ENCODE measurements at places on chromosomes 1 and 21.

DNA sequence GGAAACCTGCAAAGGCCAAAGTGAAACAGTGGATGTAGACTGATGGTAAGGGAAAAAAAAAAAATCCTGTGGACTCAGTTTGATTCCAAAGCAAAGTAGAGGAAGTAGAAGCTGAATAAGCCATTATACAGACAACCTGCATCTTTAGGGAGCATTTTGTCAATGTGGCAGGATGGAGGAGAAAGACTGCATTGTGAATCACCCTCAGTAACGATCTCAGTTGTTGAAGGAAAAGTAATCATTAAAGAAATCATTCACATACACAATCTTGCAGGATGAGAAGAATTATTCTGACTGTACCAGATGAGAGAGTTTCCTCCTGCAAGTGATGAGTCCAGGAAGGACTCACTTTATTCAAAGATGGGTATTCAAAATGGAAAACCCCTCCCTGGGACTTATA, 45.1 kb upstream of the TRIM67 start:
- DNase-seq, result no peak

DNA sequence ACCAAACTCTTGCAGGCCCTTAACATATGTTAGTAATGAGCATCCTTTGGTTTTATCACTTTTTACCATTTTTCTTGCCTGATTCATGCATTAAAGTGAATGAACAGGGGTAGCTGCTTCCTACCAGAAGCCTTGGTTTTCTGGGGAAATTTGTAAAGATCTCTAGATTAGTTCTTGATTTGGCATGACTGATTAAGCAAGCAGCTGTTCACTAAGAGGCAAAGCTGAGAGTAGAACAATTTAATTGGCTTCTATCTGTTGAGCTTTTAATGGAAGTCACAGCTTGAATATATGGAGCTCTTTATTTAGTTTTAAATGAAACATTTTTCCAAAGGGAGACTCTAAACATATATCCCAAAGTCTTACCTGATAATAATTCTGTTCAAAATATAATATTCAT, 23.6 kb downstream of the TLCD4 start:
- no peak for DNase-seq

DNA sequence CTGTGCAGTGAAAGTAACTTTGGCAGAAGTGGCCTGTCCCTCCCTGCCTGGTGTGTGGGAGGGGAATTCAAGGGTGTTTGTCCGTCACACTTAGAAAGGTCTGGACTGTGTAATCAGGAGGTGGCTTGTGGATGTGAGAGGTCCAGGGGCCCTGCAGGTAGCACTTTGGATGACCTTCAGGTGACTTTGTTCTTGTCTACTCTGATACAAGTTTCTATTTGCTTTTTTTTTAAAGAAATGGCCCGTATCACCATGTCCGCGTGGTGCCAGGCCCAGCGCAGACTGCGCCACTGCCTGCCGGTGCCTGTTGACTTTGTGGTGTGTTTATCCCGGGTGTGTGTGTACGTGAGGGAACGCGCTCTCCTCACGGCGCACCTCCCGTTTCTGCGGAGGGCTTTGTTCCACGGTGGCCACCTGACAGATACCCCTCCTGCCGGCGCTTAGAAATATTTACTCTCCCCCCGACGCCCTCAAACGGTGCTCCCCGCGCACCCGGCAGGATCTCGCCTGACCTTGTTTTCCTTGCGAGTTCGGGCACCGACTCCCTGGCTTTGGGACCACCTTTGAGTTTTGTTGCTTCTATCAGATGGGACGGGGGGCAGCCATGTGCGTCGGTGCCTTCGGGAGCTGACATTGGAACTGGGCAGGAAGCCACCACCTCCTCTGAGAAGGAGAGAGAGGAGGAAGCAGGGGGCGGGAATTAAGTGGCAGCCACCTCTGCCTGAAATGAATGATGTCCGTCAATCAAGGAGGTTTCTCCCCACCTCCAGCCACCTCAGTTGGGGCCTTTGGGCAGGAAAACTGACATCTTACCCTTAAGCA, 119.4 kb downstream of the PRDM16 start:
- no peak for DNase-seq

- DNase-seq, result no peak
Observed at GRCh38 chr1:154663471-154664060, 55.6 kb upstream of the ADAR start.

GRCh38 chr1:24898152-24898908, 31.7 kb downstream of the RUNX3 start:
- DNase-seq, result no peak

DNA sequence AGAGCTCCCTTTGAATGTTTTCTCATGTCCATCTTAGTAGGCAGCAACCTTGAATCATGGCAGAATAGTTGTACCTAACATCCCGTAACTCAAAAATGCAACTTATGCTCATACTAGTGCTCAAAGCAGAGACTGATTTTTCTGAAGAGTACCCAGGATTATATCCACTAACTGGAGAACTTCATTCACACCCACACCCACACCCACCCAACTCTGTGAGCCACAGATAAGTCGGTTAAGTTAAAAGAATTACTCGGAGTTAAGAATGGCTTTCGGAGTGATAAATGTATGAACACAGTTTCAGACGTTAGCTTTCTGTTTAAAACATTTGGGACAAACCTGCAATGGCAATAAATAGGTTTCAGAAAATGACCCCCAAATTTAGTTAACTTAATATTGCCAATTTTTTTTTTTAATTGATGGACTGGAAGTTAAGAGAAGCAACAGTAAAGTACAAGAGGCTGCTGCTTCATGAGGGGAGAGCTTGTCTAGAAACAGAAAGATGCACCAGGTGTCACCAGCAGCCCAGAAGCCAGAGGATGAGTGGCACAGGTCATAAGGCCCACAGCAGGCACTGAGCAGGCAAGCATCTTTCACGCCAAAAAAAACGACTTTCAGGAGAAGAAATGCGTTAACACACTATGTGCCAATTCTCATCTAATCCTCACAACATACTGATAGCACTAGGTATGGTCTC, 48.4 kb upstream of the C1orf198 start:
- no peak for DNase-seq

GRCh38 chr1:7407544-7407895, 363.6 kb upstream of the VAMP3 start:
- no peak for DNase-seq

- DNase-seq, result no peak
Observed at GRCh38 chr1:93614986-93615581, 66.6 kb downstream of the BCAR3 start.

DNA sequence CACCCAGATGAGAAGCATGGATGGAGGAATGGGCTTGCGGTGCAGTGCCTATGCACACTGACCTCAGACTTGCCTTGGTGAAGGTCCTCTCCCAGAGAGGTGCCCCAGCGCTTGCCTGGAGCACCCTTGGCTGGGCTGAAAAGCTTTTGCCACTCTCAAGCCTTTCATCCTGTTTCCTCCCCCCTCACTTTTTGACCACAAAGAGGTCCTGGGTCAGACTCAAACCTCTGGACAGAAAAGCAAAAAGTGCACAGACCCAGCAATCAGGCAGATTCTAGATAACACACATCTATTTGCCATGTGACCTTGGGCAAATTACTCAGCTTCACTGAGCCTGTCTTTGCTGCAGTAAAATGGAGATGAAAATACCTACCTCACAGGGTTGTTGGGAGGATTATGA, 7.3 kb downstream of the TMEM35B start:
- no peak for DNase-seq

DNA sequence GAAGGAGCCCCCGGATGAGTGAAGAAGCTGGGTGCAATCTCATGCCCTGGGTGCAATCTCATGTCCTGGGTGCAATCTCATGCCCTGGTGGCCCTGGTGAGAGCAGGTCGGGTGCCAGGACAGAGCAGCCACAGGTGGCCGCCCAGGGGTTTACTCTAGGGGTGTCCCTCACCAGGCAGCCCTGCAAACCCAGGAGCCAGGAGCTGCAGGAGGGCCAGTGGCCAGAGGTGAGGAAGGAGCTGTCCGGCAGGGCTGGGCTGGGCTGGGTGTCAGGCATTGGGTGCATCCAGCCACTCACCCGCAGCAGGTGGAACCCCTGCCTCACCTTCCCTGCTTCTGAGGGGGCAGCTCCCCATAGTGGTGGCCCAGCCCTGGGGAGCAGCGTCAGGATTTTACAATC, 79.2 kb downstream of the PRDM16 start:
- no peak for DNase-seq

DNA sequence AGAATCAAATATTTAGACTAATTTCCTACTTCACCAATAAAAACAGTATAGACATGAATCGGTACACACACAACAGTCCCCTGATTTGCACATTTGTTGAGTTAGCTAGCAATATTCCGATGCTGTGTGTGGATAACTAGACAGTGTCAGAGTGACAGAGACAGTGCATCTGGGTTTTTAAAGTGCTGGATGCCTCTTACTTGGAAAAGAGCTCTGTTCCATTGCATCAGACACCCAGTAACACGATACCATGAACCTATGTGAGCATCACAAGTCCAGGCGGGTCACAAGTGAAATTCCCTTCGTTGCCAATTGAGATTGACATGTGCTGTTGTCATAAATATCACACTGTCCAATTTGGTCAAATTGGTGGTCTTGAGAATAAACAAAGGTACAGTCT, 82.0 kb upstream of the ESRRG start:
- DNase-seq, result no peak

DNA sequence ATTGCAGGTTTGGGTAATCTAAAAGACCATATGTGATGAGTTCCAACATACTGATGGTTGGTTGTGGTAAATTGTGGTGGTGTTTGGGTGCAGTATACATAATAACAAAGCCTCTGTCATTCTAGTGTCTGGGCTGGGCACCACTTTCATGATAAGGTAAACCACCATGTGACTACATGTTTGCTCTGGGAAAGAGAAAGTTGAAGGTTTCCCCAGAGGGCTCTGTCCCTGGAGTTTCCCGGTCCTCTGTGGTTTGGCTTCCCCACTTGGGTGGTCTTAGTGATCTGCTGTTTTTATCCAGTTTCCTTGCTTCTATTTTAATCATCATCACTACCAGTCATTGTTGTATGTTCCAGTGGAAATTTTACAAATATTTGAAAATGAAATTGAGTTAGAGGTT, 55.9 kb upstream of the TSPAN2 start:
- no peak for DNase-seq

- no peak for DNase-seq
Observed at GRCh38 chr1:205800981-205801703, 11.9 kb downstream of the SLC41A1 start.

DNA sequence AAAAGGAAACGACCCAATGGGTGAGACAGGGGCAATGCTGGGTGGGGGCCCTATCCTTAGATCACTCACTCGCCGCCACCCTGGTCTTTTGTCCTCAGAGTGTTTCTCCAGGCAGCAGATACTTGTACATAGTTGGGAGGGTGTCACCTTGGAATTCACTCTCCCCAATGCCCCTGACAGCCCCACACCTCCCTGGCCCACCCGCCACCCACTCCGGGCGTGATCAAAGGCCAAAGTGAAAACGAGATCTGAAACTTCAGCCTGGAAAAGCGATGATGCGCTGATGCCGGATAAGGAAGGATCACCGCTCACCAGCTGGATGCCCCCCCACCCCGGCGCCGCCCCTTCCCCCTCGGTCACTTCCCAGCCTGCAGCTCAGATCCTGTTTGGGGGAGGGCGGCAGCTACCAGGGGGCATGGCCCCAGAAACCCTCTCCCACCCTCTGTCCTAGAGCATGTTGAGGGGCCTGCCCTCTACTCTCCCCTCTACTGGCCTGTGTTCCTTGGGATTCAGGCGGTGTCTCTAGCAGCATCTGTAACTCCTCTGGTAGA, 33.6 kb upstream of the CASZ1 start:
- DNase-seq, result no peak

DNA sequence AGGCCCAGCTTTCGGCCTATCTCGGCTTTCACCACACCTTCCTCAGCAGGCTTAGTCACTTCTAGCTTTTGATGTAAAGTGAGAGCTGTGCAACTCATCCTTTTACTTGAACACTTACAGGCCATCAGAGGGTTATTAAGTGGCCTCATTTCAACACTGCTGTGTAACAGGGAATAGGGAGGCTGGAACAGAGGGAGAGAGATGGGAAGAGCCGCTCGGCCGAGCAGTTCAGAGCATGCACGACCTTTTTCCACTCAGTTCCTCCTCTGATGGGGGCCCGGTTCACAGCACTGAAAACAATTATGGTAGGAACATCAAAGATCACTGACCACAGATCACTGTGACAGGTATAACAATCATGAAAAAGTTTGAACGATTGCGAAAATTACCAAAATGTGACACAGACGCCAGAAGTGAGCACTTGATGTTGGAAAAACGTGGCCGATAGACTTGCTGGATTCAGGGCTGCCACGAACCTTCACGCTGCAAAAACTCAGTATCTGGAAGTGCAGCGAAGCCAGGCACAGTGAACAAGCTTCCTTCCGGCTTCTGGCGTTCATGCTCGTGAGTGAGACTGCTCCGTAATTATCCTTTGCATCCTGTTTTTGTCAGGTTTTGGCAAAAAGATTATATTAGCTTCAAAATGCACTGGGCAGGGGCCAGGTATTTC, 28.6 kb downstream of the AGPAT3 start:
- no peak for DNase-seq
